Epithelial cell of esophagus (primary cell): ENCODE measurements at places on chromosomes 5 and 9.
A peak's percentile ranks its signal among the peaks of the same experiment; 100 is the strongest.

- no peak for DNase-seq
Observed at GRCh38 chr9:86246752-86247161, 12.7 kb downstream of the C9orf153 start.

- DNase-seq, result no peak
Observed at GRCh38 chr5:155252717-155253116, 239.2 kb downstream of the KIF4B start.

DNA sequence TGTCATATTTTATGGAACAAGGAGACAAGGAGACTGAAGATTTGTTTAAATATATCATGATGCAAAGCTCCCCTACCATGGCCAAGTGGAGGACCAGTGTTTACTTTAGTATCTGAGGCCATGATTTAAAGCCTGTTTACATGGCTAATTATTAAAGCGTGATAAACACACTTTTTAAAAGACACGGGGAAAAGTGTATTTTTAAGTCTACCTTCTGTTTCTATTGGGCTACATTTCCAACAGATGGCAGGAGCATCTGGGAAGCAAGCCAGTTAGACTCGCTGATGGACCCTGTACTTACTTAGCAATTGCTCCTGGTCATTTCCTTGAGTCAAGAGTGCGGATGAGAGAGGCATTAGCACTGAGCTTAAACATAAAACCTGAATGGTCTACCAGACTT, 480.3 kb upstream of the SEMA6A start:
- DNase-seq, result no peak

DNA sequence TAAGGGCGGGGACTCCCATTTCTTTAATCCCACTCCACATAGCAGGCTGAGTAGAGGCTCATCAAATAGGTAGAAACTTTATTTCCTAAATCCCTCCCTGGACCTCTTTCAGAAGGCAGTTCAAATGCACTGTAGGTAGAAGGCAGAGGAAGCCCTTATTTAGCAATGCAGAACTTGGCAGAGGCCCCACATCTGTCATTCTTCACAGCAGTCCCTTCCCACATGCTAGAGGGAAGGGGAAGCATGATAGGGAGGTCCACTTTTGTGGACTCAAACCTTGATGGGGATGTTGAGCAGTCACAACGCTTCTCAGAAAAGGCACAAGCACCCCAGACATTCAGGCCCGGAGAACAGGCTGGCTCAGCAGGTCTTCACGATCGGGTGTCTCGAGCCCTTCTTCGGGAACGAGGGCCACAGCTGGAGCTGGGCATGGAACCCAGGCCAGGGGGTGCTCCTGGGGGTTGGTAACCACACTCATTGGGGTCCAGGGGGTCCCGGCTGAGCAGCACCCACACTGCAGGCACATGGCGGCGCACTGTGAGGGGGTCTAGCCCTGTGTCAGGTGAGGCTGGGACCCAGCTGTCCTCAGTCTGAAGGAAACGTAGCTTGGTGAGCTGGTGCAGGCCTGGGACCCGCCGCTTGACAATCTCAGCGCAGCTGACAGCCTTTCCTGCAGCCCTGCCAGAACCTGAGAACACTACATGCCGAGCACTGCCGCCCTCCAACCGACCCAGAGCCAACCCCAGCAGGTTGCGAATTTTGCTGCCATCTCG, 1.3 kb downstream of the RPP25L start:
- no peak for DNase-seq

DNA sequence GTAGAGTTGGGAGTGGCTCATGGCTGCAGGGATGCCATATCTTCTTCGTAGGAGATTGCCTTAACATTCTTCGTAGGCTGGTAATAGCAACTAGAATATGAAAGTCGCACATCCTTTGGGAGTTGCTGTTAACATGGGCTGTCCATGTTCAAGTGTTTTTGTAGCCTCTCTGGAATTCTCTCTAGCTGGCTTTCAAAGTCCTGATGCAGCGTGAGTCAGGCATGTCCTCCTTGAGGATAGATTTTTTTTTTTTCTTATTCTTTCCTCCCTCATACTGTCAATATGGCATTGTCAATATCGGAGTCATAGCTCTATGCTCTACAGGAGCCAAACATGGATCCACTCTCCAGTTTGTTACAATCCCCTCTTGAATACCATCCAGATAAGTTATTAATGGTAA, 494.8 kb upstream of the WWC1 start:
- no peak for DNase-seq

DNA sequence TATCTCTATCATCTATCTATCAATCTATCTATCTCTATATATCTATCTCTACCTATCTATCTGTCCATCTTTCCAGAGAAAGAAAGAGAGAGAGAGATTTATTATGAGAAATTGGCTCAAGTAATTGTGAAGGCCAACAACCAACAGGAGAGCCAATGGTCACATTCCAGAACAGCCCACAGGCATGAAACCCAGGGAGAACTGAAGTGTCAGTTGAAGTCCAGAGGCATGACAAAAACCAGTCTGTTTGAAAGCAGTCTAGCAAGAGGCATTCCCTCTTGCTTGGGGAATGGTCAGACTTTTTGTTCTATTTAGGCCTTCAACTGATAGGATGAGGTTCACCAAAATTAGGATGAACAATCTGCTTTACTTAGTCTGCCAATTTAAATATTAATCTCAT, 87.6 kb upstream of the PLCXD3 start:
- no peak for DNase-seq

DNA sequence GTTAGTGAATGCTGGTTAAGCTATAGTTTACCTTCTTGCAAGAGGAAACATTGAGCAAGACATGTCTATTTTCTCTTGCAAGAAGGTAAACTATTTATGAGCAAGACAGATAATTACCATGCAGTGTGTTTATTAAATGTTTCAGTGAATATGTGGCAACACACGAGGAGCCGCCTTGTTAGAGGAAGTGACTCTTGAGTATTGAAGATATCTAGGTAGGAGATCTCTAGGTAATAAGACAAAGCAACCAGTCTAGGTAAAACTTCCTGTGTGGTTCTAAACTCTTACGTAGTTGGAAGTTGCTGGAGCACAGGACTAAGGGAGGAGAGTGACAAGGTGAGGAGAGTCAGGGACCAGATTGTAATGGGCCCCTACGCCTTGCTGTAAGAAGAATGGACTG, 16.8 kb downstream of the SKP2 start:
- peak; percentile 11 for DNase-seq

- peak; percentile 56 for DNase-seq
Observed at GRCh38 chr5:151126199-151126645, 31.4 kb downstream of the ANXA6 start.

DNA sequence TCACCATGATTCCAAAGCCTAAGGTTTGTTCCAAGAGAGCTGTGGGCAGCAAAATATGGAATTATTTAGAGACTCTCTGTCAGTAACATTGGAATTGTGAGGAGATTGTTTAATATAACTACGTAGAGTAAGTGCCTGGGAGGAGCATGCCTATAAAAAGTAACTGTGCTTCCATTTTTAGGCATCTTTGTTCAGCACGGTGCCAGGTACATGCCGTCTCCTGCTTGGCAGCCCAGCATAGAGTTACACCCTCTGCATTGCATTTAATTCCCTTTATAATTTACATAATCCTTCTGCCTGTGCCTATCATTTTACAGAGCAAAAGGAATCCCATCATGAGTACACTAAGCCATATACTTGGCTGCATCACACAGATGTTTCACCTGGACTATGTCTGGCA, 32.1 kb upstream of the ALDH1A1 start:
- no peak for DNase-seq

DNA sequence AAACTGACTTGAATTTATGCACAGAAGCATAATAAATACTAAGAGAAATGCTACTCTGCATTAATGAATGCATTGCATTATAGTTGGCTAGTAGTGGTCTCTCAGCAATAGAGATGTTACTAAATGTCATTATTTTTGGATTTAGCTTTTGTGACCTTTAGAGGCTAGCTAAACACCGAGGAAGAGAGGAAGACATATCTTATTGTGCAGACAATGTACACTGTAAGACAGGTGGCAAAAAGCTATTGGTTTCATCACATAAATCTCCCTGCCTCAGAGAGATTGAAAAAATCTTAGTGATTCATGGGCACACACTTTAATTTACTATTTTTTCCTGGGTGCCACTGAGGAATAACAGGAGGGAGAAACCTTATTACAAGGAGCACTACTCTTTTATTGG, 435.9 kb downstream of the TMEM232 start:
- no peak for DNase-seq

GRCh38 chr9:20331095-20331685, 291.1 kb downstream of the MLLT3 start:
- no peak for DNase-seq

DNA sequence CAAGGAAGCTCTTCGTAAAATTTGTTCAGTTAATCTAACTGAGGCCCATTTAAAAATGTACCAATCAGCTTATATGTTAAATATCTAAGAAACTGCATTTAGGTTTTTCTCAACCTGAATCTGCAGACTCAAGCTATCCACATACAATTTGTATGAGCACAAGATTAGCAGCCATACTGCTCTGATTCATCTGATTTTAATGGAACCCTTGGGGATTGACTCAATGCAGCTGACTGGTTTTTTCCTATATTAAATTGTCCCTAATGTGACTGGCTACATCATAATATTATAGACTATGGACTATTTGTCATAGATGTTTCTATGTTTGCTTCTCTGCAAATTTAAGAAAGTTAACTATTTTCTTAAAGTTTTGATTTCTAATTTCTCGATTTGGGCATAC, 451.0 kb upstream of the TUSC1 start:
- no peak for DNase-seq

GRCh38 chr9:136854113-136854841, 2.1 kb downstream of the MAMDC4 start:
- no peak for DNase-seq

GRCh38 chr5:3309538-3309937, 286.1 kb upstream of the IRX1 start:
- no peak for DNase-seq

DNA sequence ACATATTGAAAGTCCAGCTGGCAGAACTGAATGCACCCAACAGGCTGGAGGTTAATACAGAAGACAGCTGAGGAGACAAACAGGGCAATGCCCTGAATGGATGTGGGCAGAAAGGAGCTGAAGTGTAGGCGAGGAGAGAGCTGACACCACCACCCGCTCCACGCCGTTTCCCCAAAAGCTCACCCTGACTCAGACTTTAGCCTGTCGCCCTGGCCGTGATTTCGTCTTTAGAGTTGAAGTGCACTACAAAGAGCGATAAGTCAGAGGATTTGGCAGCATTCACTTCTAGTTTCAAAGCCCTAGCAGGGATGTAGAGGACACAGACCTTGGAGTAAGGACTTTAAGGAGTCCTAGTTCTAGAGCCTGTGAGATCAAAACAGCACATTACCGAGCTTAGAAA, 2.2 kb upstream of the ERAP1 start:
- DNase-seq, result no peak

DNA sequence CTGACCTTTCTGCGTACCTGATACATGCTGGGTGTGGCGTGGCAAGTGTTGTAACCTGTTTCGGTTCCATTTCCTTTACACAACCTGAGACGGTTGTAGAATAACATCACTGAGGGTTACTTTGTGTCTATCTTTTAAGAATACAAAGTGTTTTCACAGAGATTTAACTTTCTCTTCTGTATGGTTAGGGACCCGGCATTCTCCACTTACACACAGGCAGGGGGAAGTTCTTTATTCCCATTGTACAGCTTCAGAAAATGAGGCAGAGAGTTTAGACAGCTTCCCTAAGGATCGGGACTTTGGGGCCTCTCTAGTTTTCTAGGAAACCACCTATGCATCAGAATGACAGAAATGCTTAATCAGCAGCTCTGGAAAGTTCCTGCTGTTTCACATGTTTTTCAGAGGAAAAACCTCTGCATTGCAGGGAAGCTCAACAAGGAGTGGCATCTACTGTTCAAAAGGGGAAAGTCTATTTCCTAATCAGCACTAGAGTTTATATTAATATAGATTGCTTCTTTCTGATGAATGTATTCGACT, 41.3 kb downstream of the CAST start:
- DNase-seq, result peak; percentile 92

DNA sequence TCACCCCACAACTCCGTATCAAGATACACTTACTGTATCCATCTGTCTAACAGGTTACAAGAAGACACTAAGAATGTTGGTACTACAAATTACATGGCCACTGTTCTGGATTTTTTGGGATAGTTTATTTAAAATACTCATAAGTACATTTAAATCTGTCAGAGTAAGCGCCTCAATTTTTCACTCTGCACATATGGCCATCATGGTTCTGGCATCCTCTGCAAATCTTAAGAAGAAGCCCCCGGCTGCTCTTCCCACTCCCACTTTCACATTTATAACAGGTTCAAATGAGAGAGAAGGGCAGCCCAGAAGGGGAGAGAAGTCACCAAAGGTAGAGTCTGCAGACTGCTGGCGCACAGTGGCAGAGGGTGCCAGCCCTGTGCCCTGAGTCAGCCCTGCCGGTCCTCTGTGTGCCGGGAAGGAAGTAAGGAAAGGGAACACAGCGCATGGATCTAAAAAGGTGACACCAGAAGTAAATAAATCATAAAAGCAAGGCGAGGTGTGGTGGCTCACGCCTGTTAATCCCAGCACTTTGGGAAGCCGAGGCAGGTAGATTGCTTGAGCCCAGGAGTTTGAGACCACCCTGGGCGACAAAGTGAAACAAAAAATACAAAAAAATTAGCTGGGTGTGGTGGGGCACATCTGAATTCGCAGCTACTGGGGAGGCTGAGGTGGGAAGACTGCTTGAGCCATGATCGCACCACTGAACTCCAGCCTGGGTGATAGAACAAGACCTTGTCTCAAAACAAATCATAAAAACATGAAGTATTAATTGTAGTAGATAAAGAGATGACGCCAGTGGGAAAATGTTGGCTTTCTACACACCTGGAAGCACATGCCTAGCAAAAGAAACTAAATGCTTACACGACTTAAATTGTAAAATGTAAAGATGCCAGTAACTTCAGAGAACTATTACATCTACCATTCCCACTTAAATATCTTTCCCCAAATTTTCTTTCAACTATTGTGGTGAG, 30.0 kb downstream of the RNF130 start:
- DNase-seq, result no peak

GRCh38 chr5:29309359-29309758, 1884.1 kb upstream of the CDH6 start:
- DNase-seq, result no peak

DNA sequence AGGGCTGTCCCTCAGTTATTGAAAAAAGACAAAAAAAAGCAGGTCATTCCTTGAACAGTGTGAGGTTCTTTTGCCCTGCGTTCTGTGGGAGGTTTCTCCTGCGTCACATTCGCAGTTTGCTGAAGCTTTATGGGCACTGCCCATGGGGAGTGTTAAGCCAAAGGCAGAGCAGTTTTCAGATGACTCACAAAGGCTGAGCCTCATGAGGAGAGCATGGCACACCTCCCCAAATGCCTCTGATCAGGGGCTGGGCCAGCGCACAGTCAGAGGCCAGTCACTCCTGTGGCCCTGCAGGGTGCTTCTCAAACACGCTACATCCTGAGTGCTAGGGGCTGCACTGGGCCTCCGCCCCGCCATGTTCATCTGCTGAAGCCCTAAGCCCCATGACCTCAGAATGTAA, 38.4 kb downstream of the IRX1 start:
- peak; percentile 17 for DNase-seq
